ENCODE measurements at places on chromosomes 3 and 15.
A peak's percentile ranks its signal among the peaks of the same experiment; 100 is the strongest.

DNA sequence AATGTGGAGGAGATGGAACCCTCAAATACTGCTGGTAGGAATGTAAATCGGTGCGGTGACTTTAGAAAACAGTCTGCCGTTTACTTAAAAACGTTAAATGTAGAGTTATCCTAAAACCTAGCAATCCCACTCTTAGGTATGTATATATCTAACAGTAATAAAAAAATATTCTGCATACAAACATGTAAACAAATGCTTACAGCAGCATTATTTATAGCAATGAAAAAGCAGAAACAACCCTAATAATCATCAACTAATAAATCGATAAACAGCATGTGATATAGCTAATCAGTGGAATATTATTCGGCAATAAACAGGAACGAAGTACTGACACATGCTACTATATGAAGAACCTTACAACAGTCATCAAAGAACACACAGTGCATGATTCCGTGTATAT, 144.7 kb downstream of the CNTN3 start:
- no peak for DNase-seq

- no peak for DNase-seq
Measured at GRCh38 chr3:194176274-194176991, 40.5 kb downstream of the HES1 start.

- DNase-seq: peak; percentile 0
Measured at GRCh38 chr15:47786371-47786770, 69.1 kb downstream of the SEMA6D start.

DNA sequence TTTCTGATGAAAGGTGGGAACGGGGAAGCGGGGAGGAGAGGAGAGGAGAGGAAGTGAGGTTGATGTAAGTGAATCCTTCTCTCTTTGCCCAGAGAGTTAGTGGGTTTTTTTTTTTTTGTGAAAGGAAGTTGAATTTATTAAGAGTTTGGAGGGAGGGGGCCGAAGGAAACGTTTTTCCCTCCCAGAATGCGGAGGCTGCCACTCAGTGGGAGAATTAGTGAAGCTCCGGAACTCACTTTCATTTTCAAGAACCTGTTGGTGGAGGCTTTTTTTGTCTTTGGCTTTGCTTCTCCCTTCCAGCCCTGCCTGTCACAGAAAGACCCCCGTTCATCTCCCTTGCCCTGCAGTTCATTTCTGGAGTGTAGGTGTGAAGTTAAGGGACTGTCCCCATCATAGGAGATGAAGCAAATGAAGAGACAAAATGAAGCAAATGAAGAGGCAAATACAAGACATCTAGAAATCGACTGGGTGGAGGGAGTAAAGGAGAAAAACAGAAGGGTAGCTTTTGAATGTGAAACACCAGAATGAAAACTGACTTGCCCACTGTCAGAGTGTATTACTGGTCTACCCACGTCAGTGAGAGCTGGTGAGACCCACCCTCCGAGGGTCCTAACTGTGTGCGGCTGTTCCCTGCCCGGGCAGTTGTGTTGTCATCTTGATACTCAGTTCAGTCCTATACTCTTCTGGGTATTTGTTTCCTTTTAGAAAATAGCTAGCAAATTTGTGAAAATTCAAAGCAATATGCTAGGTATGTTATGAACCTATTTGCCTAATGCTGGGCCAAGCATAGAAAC, 91.5 kb downstream of the ITPR1 start:
- DNase-seq: no peak

- DNase-seq: no peak
Measured at GRCh38 chr15:64816452-64816851, 9.0 kb downstream of the PIF1 start.

DNA sequence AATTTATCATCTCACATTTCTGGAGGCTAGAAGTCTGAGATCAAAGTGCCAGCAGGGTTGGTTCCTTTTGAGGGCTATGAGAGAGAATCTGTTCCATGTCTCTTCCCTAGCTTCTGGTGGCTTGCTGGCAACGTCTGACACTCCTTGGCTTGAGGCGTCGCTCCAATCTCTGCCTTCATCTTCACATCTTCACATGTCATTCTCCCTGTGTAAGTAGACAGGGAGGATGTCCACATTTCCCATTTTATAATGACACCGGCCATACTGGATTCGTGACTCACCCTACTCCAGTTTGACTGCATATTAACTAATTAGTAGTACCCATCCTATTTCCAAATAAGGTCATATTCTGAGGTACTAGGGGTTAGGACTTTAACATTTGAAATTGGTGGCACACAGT, 17.5 kb upstream of the ARHGAP31 start:
- DNase-seq: peak; percentile 29

All from EH (cell line).